HAP-1 (cell line): ENCODE measurements at places on chromosomes 4 and X.

GRCh38 chr4:7852568-7853185, 87.0 kb downstream of the AFAP1 start:
- DNase-seq: no peak

DNA sequence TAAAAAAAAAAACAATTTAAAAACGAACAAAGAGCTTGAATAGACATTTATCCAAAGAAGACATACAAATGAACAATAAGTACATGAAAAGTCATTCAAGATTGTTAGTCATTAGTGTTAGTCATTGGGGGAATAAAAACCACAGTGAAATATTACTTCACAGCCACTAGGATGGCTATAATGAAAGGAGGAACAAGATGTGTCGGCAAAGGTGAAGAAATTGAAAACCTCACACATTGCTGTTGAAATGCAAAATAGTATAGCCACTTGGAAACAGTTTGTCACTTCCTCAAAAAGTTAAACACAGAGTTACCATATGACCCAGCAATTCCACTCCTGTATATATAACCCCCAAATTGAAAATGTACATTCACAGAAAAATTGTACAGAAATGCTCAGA, 45.2 kb upstream of the SLC39A8 start:
- no peak for DNase-seq

DNA sequence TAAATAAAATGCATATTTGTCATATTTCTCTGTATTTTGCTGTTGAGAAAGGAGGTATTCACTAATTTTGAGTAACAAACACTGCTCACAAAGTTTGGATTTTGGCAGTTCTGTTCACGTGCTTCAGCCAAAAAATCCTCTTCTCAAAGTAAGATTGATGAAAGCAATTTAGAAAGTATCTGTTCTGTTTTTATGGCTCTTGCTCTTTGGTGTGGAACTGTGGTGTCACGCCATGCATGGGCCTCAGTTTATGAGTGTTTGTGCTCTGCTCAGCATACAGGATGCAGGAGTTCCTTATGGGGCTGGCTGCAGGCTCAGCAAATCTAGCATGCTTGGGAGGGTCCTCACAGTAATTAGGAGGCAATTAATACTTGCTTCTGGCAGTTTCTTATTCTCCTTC, 3.3 kb downstream of the HTT start:
- no peak for DNase-seq

GRCh38 chrX:43000121-43000520, 222.2 kb upstream of the PPP1R2C start:
- DNase-seq: no peak

- no peak for DNase-seq
These were observed 100.7 kb downstream of the CRLF2 start for GRCh38 chrX:1111601-1112300.

DNA sequence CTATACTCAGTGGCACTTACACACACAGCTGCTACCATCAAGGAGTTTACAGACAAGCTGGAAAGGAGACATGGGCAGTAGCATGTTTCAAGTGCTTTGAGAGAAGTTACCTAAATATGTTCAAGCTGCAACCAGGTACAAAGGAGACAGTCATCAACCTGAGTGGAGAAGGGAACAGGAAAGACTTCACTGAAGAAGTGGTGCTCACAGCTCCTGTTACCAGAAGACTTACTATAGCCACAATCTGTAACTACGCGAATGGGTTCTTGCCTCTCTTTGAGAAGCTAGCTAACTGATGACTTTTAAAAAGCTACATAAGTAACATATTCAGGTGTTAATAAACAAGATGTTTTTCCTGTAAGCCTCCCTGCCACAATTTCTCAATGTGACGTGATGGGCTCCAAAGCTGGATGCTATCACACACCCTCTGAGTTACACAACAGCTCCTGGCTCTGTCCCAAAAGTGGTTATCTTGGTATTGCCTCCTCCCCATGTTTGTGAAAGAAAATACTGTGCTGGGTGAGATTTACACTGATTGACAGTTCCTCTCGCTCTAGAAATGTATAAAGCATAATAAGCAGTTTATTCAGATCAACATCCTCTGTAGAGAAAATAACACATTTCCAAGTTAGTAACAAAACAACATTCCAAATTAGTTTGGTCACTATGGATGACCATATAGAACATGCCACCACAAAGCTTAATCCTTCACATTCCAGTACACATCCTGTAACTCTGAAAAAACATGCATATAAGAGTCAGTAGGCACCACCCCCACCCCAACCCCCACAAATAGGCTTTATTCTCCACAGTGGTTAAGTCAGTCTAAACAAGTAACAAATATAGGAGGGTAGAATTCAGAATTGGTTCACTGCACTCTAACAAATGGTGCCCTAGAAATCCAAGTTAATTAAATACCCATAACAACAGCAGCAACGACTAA, 81.8 kb downstream of the FRYL start:
- DNase-seq: no peak

GRCh38 chr4:28358606-28359005, 1498.0 kb downstream of the STIM2 start:
- DNase-seq: no peak

GRCh38 chr4:146211440-146211839, 2.9 kb upstream of the REELD1 start:
- DNase-seq: no peak

DNA sequence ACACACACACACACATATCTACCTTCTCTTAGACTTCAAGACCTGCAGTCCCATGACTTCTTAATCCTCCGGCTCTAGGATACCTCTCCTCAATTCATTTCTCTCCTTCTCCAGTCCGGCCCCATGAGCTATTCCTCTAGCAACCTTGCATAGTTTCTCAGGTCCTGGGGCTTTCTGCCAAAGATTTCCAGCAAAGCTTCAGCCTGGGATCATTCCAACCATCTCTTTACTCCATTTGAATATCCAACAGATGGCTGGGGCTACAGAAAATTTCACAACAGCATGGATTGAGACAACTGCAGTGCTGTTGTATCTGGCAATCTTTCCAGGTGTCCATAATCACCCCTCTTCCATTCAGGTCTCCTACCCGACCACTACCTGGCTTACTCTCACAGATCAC, 184.1 kb downstream of the DCHS2 start:
- DNase-seq: no peak

DNA sequence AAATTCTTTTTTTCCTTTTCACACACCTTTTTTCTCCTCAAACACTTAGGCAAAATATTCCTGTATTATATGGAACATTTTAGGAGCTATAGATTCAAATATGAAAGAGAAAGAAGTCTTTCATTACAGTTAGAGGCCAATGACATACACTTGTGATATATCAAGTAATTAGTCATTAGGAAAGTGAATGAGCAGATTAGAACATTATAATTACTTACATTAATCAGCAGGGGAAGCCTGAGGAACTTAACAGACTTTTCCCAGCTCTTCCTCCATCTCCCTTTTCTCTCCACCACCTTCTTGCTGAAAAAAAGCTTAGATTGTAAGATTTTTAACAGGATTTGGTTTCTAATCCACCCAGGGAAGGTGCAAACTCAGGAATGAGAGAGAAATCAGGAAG, 29.6 kb downstream of the KLF3 start:
- DNase-seq: no peak

DNA sequence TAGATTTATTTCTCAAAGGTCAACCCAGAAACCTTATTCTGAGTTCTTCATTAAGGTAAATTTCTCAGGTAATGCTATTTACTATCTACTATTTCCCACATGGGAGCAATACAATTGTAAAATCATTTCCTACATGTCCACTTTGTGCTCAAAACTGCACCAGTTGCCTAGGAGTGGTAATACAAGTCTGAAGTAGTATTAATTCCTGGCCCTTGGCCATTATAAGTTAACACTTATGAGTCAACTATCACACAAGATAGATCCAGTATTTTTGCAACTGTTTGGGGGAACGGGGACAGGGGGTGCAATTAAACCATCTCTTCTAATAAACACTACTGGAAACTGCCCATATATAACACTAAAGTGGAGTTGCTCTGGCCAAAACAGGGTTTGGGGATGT, 48.9 kb downstream of the ACSL4 start:
- DNase-seq: no peak

- no peak for DNase-seq
These were observed 27.3 kb upstream of the TET2 start for GRCh38 chr4:105119356-105119755.

GRCh38 chr4:38856524-38857337, at the start of gene TLR6:
TLR6 (minus strand) TSS chr4:38856817; CDS start chr4:38829473, 27,344 bp downstream.
- peak; percentile 74 for DNase-seq

DNA sequence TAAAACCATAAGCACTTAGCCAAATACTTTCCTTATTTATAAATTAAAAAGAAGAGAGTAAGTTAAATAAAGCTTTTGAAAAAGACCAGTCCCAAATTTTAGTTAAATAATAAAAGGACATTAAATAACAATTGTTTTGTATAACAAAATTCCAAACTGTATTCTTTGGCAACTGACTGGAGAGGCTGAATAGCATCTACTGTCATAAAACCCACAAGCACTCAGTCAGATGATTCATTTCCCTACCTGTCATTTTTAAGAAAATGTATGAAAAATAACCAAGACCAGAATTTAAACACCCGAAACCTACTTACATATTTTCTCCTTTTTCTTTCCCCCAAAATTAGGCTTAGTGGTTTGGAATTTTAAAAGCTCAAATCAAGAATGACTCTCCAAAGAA, 32.5 kb upstream of the SMIM10L2A start:
- no peak for DNase-seq

DNA sequence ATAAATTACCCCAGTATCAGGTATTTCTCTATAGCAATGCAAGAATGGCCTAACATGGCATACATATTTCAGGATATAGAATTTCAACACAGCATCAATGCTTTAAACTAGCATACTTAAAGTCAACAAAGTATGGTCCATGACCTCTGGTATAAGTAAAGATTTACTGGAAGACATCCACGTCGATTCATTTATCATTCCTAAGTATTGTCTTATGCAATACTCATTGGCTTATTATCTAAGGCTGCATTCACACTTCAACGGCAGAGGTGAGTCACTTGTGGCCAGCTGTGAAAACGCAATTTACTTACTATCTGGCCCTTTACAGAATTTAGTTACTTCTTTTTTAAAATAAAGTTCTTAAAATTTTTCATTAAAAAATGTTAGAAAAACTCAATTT, 42.6 kb downstream of the ADGRA3 start:
- no peak for DNase-seq

DNA sequence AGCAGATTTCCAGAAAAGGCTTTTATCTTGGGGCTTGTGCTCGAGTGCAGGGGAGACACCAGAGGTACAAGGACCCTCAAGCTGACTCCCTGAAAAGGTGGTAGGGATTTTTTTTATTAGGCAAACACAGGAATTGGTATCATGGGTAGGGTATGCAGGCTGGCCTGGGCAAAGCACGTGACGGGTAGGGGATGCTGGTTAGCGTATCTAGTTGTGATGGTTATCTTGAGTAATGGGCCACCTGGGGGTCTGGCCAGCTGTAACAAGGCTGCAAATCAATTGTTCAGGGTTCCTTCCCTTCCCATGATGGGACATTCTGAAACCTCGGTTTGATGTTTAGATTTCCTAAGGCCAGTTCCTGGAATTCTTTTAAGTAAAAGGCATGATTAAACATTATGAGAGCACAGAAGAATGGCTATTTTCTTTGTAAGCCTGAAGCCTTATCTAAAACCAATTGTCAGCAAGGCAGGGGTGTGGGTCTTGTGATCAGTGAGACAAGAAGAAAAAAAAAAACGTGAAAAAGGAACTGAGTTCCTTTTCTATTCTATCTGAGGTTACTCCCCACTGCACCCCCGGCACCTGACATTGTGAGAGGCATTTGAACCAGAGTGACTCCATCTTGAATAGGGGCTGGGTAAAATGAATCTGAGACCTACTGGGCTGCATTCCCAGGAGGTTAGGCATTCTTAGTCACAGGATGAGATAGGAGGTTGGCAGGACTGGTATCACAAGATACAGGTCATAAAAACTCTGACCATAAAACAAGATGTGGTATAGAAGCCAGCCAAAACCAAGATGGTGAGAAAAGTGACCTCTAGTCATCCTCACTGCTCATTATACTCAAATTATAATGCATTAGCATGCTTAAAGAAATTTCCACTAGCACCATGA, 64.2 kb upstream of the S100G start:
- no peak for DNase-seq

- no peak for DNase-seq
These were observed 87.0 kb upstream of the RPL34 start for GRCh38 chr4:108533245-108533844.

GRCh38 chr4:109930464-109930863, 17.8 kb downstream of the EGF start:
- DNase-seq: no peak

DNA sequence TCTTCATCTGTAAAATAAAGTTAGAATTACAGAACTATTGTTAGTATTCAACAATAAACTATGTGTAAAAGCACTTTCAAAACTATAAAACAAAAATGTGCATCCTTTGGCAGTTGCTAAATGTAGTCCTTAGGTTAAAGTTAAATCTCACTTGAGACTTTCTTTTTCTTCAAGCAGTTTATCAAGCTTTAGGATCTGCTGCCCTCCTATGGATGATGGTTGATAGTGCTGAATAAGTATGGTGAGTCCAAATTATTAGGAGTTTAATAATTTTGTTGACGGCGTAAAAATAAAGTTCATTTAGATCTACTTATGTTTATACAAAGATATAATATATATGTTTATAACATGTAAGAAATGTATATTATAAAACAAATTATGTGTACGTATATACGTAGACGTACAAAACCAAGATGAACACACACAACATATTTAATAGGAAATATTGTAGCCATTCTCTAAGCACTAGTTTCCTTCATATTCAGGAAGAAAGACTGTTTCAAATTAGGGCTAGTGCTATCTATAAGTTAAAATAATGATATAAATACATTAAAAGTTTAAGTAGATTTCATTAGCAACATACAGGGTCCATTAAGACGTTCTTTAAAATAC, 22.3 kb downstream of the UGT2A2 start:
- DNase-seq: peak; percentile 43

DNA sequence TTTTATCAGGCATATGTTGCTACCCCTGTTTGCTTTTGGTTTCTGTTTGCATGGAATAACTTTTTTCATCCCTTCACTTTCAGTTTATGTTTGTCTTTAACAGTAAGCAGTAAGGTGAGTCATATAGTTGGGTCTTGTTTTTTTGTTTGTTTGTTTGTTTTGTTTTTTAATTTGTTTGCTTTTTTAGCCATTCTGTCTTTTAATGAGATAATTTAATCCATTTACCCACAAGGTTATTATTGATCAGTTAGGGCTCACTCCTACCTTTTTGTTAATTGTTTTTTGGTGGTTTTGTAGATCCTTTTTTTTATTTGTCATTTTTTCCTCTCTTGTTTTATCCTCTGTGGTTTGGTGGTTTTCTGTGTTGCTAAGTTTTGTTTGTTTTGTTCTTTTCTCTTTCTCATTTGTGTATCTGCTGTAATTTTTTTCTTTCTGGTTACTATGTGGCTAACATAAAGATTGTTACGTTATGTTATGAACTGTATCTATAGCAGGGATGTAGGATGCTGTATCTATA, 379.5 kb upstream of the MAD2L1 start:
- no peak for DNase-seq
